ENCODE measurements at places on chromosomes 11 and 22.

GRCh38 chr11:59573216-59573615 is 42.4 kb downstream of the OSBP start:
- no peak for DNase-seq

DNA sequence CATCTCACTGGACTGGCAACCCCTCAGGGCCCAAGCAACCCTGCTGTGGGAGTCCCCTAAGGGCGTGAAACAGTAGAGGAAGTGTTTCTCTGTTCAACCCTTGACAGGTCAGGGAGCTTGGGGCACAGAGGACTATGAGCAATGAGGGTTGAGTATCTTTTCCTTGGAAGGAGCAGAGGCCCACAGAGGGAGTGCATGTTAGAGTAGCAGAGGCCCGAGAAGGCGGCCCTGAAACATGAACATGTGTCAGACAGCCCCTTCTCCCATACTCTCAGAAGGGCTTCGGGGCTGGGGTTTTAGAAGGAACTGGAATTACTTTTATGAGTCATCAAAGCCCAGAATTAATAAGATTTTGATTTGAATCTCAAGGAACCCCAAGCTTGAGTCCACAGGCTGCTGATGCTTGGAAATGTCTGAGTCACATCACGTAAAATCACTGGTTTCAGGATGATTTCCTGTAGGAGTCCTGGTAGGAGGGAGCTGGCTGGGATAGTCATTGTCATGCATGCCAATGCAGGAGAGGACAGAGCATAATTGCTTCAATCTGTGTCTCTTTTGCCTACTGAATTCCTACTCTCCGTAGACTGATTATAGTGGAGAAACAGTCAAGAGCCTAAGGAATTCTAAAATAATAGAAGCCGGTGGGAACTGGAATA is 22.6 kb downstream of the C11orf71 start:
- no peak for DNase-seq

DNA sequence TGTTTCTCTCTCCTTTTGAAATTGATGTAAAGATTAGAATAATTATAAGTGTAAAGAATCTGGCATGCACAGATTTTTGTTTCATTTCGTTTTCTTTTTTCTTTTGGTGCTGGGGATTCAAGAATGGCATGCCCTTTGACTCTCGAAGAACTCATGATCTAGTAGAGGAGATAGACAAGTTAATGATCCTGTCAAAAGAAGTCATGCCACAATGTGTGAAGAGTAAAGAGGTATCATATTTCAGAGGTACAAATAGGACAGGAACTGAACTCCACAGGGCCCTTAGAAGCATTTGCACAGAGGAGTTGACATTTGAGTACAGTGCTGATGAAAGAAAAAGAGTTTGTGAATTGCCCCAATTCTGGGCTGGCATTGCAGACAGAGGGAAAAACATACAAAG is 708.0 kb upstream of the ARHGAP42 start:
- DNase-seq: no peak

DNA sequence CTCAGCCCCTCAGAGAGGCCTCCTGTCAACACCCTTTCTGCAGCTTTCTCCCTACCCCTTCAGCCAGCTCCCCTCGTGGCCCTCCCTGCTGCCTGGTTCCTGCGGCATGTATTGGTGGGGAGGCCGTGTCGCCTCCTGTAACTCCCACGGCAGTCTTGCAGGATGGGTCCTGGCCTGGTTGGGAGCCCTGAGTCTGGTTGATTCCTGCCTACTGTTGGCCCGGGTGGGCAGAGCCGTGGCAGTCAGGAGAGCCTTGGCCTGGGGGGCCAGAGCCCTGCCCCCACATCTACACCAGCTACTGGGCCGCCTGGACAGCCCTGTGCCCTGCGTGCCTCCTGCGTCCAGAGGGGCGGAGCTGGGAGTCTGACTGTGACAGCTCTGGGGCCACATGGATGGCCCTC is 30.3 kb upstream of the GRAMD4 start:
- no peak for DNase-seq

- no peak for DNase-seq
Observed at GRCh38 chr22:34608540-34609115, 457.3 kb upstream of the ISX start.

- DNase-seq: no peak
Observed at GRCh38 chr11:1382831-1383607, 6.7 kb upstream of the BRSK2 start.

- no peak for DNase-seq
Observed at GRCh38 chr11:92267968-92268367, 43.4 kb downstream of the FAT3 start.

- no peak for DNase-seq
Observed at GRCh38 chr11:76234416-76235232, 28.3 kb upstream of the WNT11 start.

DNA sequence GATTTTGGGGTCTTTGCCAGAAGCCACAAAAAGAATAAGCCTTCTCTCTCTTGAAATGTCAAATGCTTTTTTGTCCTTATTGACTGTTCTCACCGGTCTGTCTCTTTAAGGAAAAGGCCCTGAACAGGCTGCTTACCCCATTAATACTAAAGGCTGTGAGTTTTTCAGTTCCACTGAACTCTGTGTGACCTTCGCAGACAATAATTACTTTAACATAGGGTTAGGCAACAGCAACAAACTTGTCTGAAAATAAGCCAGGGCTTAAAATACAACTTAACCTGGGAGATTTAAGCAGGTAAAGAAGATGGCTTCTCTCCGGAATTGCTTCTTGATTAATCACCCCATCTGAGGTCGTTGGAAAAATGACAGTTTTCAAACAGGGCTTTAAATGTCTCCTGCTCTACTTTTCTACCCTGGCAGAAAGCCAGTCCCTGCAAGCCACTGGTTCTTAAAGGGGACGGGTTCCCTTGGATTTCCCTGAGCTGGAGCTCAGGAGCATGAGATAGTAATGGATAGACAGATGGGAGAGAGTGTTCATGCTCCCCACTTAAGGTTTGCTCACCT is 69.4 kb downstream of the ARL14EP start:
- no peak for DNase-seq

DNA sequence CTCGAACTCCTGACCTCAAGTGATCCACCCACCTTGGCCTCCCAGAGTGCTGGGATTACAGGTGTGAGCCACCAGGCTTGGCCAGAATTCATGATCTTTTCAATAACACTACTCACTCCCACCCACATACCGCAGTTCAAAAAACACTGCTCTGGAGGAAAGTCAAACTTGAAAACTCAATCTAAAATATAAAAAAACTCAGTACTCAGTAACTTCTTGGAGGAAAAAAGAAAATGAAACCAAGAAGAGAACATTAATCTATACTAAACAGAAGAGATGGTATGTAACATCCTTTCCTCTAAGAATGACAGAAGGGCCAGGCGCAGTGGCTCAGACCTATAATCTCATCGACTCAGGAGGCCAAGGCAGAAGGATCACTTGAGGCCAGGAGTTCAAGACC is 58.3 kb downstream of the MRTFA start:
- DNase-seq: no peak

- DNase-seq: no peak
Observed at GRCh38 chr11:6664551-6664950, 8.9 kb upstream of the DCHS1 start.

GRCh38 chr11:63880403-63880790 is 36.6 kb downstream of the RCOR2 start:
- no peak for DNase-seq

- no peak for DNase-seq
Observed at GRCh38 chr11:101288392-101288791, 158.8 kb upstream of the PGR start.

DNA sequence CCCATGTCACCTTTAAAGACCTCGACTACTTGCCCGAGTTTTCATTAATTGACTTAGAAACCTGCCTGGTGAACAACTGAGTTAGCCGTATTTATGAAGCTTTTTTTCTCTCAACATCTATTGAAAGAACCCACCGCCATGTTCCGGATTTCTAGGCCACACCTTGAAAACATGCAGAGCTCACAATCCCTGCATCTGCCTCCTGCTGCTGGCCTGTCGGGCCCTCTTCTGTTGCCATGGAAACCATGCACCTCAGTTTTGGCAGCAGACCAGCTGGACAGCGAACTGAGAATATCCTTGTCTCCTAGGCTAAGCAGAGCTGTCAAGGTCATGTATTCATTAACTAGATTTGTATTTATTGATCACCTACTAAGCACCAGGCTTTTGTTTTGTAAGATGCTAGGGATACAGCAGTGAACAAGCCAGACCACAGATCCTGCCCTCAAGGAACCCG is 4.3 kb upstream of the PATZ1 start:
- no peak for DNase-seq

DNA sequence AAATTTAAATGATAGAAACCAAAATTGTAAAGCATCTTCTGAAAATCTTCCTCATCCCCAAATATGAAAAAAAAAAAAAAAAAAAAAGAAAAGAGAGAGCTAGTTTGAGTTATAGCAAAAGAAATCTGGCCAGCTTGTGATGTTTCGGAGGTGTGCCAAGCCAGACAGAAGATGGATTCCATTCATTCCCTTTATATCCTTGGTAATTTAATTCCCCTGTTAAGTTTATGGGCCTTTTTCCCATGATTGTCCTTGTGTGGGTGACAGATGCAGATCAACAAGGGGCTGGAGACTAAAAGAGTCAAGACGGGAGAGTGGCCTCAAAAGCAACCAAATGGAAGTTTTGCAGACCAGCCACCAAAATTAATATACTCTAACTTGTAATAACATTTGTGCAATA is 47.6 kb upstream of the PARVA start:
- no peak for DNase-seq

GRCh38 chr11:133166662-133167061 is 365.6 kb downstream of the OPCML start:
- no peak for DNase-seq

GRCh38 chr11:57377107-57377506 is 3.8 kb downstream of the PRG3 start:
- no peak for DNase-seq

DNA sequence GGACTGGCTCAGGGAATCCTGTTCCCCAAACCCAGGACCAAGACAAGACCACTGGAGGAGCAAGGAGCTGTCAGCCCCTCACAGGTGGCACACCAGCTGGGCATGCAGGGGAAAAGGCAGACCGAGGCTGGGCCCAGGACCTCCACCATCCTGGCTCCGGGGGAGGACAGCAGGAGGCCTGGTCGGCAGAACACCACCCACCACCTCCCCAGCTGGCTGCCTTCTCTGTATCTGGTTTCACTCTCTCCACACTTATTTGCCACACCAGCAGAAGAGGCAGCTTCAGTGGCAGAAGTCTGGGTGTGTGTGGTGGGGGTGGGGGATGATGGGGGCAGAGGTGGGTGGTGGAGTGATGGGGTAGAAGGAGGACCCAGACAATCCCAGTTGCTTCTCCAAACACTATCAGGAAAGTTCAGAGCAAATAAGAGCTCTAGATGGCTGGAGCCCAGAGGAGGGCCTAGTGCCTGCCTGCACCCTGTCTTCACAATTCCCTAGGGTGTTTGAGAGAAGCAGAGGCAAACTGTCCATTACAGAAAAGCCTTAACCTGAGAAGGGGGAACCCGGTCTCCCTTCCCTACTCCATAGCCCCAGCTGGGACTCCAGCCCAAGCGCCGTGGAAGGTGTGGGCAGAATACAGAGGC is 51.9 kb upstream of the CDON start:
- DNase-seq: no peak

DNA sequence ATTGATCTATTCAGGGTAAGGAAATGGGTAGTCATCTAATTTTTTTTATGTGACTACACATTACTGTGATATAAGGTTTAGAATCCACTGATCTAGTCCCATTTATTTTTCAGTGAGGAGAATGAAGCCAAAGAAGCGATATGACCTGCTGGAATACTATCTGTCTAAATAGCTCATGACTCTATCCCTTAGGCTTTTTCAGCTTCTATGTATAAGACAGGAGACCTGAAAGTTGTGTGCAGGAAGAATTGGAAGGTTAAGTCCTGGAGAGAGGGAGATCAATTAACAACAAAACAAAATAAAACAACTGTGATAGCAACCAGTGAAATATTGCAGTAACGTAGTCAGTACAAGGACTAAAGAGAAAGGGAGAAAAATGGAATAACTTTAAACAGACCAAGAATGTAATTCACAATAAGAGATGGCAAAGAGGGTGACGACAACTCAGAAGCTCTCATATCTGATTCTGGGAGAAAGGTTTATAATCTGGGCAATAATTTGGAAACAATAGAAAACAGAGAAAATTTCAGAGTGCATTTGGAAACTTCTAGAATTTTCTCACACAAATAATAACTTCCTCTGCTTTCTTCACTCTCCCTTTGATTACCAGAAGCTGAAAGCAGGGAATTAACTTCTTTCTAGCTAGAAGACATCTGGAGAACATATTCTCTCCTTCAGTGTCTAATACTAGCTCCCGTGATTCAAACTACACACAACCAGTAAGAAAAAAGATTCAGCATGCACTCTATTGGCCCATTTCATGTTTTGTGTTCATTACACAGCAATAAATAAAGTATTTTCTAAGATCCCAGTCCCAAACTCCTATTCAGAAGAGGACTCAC is 19.2 kb upstream of the CASP12 start:
- no peak for DNase-seq

DNA sequence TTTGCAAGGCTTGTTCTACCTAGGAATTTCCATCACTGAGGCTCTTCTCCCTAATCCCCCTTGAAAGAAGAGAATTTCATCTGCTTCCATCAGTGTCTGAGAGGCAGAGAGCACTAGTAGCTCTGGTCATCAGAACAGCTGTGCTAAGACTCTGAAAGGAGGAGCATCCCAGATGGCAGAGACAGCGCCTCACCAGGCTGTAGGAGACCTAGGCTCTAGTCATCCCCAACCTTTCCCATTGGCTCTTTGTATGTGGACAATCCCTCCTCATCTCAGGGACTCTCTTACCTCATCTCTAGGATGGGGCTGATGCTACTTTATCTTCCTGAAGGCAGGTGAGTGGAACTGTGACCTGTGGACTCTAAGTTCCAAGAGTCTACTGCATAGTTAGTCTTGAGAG is 8.8 kb upstream of the OR9I1 start:
- DNase-seq: no peak

GRCh38 chr22:50308597-50308935 is 1.1 kb upstream of the PLXNB2 start:
- DNase-seq: no peak

- DNase-seq: no peak
Observed at GRCh38 chr11:74446532-74446938, 20.8 kb downstream of the KCNE3 start.

DNA sequence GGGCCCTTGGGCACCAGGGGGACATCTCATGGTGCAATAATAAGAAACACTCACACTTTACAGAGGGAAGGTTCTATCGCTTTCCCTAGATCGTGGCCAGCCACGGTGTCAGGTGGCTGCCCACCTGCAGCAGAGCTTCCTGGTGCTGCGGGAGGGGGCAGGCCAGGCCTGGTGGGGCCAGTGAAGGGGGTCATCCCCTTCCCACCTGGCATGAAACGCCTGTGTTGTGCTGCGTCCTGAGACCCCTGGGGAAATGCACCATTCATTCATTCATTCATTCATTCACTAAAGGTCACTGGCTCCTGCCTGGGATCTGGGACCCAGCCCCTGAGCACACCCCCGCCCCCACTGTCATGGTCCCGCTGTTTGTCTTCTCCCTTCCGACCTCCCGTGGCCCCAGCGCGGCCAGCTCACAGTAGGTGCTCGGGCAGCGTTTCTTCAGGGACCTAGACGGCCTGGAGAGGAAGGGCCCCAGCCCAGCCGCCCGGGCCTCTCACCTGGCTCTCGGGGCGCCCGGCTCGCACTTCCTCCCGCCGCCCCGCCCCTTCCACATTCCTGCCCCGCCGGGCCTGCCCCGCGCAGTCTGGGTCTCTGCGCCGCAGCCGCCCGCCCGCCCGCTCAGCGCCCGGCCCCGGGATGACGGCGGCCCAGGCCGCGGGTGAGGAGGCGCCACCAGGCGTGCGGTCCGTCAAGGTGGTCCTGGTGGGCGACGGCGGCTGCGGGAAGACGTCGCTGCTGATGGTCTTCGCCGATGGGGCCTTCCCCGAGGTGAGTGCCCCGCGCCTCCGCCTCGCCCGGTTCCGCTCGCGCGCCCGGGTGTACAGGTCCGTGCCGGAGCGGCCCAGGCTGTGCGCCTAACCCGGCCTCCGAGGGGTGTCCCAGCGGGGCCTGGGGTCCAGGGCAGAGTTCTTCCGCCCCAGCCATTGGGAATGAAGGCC is at the start of gene RHOD:
Gene RHOD (plus strand): TSS at position 581 of the 938 bp plus-strand sequence. CDS start 56 bp downstream, at position 637.
- DNase-seq: no peak

Measured in NCI-H2081 treated with DMSO at 0.1 percent for 48 hours (cell line).